ENCODE measurements at places on chromosomes 12 and 14. TPM values are rescaled to one million over a fixed set of nuclear protein-coding genes. Genes with fewer than 3 reads are reported as not detected.

GRCh38 chr14:21093769-21094681 lies 4.4 kb downstream of the ZNF219 start:
- no peak for DNase-seq

GRCh38 chr14:99874306-99874705 lies 81.1 kb downstream of the EML1 start:
- DNase-seq = no peak

GRCh38 chr14:105187116-105187515 lies 6.0 kb upstream of the NUDT14 start:
- no peak for DNase-seq

GRCh38 chr14:55073856-55074255 lies 22.4 kb downstream of the MAPK1IP1L start:
- DNase-seq = no peak

- no peak for DNase-seq
Measured at GRCh38 chr12:91332302-91332701, 149.7 kb upstream of the DCN start.

DNA sequence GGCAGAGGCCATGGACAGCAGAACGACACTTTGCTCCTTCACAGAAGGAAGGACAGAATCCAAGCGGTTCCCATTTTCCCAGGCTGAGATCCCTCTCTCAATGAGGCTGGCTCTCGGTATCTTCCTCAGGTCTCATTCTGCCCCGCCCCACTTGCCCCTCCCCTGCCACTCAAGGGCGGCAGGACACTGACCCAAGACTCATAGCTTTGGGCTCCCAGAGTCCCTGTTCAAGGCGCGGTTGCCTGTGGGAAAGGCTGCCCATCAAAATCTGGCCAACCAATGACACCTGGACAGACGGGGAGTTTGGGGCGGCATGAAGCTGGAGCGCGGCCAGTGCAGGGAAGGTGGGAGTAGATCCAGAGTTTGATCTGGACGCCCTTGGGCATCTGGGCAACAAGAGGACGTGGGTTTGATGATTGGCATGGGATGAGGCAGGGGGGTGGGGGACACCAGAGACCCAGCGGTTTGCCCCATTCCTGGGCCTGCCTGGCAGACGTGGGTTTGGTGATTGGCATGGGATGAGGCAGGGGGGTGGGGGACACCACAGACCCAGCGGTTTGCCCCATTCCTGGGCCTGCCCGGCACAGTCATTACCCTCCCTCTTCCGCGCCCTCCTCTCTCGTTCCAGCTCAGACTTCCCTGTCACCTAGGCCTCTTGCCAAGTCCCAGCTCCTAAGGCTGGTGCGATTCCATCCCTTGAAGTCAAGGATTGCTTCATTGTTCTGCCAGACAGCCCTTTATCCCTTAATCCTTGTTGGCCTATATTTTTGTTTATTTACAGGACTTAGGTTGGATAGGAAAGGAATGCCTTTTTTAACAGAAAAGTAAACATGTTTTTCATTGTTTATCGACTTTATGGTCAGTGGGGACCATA lies 92.1 kb downstream of the NINJ2 start:
- no peak for DNase-seq

DNA sequence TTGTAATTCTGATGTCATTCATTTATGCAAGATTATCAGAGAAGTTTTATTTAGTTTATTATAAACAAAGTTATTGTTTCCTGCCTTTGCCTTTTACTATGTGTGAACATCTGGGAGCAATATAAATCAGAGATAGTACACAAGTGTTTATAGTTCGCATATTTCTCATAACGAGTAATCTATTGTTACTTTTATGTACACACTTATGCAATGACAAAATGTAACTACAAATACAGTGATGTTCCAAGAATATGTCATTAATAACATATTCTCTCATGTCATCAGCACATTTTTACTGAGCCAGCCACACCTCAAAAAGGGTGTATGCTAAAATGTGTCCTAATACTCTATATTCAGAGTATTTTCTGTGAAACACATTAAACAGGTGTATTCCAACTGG lies 243.2 kb downstream of the ALX1 start:
- DNase-seq = no peak

DNA sequence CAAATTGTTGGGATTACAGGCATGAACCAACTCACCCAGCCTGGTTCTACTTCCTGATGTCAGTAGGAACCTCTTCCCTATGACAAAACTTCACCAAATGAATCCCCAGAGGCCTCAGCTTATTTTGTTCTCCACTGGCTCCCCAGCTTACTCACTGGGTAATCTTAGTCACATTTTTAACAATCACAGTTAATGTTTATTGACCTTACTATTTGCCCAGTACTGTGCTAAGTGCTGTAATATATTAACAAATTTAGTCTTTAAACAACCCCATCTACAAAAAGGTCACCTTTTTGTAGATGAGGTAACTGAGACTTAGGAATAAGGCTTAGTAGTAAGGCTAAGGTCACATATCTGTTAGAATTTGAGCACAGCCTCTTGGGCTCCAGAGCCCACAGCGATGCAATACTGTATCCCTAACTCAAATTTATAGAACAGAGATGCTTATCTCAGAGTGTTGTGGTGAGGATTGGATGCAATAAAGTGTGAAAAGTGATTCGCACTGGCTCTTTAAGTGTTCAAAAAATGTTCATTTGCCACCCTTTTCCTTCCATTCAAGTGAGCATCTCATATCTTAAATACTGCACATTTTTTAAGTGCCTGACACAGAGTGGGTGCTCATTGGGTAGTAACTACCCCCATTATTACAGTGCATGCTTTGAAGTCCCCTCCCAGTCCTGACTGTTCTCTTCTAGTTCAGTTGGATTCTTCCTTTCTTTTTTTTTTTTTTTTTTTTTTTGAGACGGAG lies 146.4 kb upstream of the ARHGAP5 start:
- no peak for DNase-seq

GRCh38 chr12:76757694-76758093 lies 6.2 kb upstream of the ZDHHC17 start:
- DNase-seq = no peak

DNA sequence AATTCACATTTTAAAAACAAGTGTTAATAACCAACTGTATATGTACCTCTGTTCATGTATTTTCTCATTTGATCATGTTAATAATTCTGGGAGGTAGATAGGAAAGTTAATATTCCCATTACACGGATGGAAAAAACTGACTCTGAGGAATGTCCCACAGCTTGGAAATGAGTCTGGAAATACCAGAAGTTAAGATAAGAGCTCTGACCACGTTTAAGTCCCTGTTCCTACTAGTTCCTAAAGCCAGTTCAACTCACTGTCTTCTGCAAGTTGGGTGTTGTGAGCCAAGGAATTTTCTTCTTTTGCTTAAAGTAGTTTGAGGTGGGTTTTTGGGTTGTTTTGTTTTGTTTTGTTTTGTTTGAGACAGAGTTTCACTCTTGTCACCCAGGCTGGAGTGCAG lies 104.5 kb downstream of the TMEM30B start:
- DNase-seq = no peak

The ABCC9 gene
- not detected for total RNA-seq

The TAMALIN gene
- total RNA-seq = 15.1 TPM

GRCh38 chr12:47378907-47379306 lies 299.1 kb upstream of the AMIGO2 start:
- no peak for DNase-seq

DNA sequence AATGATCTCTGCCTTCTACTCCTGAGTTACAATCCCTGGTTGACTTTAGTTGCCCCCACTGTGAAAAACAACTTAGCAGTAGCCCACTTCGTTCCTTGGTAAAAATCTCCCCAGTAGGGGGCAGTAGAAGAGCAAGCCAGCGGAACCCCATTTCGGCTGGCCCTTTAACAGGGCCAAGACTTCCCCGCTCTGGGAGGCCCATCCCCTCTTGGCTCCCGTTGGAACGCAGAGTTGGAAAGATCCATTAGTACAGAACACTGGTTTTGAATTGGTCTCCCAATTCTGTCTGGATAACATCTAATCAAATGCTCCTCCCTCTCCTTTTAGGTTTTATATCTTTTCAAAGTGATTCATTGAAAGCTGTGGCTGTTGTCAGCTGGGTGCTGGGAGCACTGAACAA lies 1133.3 kb downstream of the BCL11B start:
- peak; percentile 73 for DNase-seq

DNA sequence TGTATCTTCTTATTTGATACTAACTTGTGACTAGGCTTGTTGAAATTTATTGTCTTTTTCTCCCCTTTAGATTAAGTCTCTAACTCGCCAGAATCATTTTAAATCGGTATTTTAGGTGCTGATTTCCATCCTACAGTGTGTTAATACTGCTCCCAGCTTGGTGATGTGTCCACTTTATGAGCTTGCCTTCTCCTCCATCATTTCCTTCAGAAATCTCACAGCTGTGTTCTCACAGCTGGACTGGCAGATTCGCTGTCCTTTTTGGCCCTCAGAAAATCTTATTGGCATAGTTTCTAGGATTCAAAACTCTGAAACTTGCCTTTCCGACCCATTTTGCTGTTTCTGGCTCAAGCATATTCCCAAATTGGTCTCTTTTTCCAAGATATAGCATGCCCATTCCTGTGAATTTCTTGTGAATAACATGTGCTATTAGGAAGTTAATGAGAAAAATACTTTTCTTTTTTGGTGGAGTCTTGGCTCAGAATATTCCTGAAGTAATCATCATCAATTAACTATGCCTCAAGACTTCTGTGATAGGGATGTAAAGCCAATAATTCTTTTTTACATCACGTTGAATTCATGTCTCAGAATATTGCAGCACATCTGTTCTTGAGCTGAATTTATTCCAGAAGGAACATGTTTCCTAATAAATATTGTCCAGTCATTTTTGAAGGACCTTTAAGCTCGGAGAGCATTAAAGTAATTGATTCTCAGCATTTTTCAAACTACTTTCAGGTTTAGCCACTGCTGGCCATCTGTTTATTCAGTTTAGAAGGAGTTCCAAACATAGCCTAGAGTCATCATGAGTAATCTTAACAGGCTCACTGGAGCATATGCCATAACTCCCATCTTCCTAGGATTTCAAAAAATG lies 50.0 kb upstream of the USP44 start:
- no peak for DNase-seq

DNA sequence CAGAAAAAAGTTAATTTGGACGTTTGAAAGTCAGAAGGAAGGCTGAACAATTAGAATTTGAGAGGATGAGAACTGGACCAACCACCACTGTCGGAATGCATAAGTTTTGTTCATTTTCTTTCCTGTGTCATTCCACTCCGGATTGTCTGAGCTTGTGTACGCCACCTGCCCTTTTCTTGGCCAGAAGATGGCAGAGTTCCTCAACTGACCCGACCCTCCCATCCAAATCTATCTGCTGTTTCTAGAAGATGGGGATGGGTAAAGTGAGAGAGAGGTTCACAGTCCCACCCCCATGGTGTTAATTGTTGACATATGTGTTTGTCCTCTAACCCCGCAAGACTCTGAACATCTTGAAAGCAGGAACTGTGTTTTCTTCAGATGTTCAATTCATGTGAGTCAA lies 388.0 kb downstream of the VRK1 start:
- peak; percentile 34 for DNase-seq

DNA sequence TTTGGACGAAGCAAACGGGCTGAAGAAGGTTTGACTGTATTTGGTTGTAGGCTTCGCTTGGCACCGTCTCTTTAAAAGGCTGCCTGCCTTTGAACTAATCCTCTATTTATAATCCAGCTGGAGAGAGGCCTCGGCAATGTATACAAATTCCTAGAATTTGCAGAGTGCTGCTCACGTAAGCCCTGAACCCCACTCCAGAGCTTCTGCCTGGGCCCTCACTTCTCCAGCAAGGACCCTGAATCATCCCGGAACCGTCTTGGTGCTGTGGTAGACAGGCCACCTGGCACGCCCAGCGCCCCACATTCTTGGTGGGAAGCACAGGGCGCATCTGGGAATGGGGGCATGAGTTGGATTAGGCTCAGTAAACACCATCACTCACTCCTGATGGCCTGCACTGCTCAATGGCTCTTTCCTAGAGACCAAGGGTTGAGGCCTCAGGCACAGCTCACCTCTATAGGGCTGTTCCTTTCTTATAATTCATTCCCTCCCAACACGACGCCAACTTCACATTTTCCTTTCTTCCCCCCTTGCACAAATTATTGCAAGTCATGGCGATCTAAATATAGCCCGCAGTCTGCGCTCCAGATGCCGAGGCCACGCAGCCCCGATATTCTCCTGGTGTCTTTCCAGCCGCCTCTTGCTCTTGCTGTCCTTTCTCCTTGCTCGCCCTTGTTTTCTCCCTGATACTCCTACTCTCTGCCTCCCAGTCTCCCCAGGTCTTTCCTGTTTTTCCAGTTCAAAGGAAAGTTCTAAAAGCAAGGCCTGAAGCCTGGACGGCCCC lies 141.0 kb downstream of the ZFP36L1 start:
- DNase-seq = no peak

The CLEC2A gene
- not detected for total RNA-seq

DNA sequence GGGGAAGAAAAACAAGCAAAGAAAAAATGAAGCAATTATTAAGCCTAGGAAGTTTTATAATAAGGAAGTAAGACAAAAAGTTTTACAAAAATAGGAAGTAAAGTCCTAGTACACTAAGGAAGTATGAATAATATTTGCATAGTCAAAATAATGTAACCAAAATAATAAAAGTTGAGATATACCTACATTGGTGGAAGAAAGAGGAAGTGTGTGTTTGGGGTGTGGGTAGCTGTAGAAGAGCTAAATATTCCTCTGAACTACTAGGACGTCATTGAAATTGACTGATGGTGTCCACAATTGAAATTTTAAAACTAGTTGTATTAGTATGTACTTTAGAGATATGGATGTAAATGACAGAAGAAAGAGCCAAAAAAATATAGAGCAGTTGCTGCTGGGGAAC lies 228.4 kb upstream of the OTX2 start:
- no peak for DNase-seq

GRCh38 chr14:23071921-23072539 lies 14.7 kb upstream of the CDH24 start:
- no peak for DNase-seq

The VPS37B gene
- 10.0 TPM for total RNA-seq

GRCh38 chr14:101843665-101844064 lies 82.2 kb downstream of the PPP2R5C start:
- peak; percentile 83 for DNase-seq

DNA sequence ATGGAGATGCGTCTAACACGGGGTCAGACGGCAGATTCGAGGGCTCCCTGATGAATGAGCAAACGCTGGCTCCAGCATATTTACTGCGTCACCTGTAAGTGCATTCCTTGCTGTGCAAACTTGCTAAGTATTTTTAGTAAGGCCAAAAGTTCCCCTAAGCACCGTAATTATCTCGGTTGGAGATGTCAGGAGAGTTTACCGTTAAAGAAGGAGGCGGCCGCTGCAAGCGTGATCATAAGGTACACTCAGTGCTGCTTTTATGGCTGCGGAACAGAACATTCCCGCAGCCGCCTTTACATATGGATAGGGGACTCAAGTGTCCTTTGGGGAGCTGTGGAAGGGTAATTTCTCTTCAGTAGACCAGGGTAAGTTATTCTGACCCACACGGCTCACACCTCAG lies 175.6 kb downstream of the GLT1D1 start:
- no peak for DNase-seq

The AMDHD1 gene
- 2.1 TPM for total RNA-seq

- no peak for DNase-seq
Measured at GRCh38 chr14:31346097-31346496, 74.3 kb downstream of the HEATR5A start.

- DNase-seq = no peak
Measured at GRCh38 chr12:52494518-52494917, 1.5 kb upstream of the KRT6A start.

The MIP gene
- total RNA-seq = not detected

The SLC17A8 gene
- not detected for total RNA-seq

The POTEG gene
- not detected for total RNA-seq

The BEGAIN gene
- total RNA-seq = 3.3 TPM

The TAS2R7 gene
- total RNA-seq = not detected

The SIX6 gene
- total RNA-seq = not detected

The GPRC5D gene
- 0.46 TPM for total RNA-seq

The TMTC1 gene
- total RNA-seq = 0.17 TPM

Measured in activated CD4-positive, alpha-beta memory T cell treated with anti-CD3 and anti-CD28 coated beads for 36 hours (primary cell).